Stimulated activated CD4-positive, alpha-beta T cell treated with anti-CD3 and anti-CD28 coated beads, Interleukin-4, amount 100 ng/mL, for 24 hours (primary cell): ENCODE measurements at places on chromosomes 5 and 9.
A peak's percentile ranks its signal among the peaks of the same experiment; 100 is the strongest.

GRCh38 chr5:78077369-78078068 lies 217.0 kb downstream of the AP3B1 start:
- no peak for DNase-seq

DNA sequence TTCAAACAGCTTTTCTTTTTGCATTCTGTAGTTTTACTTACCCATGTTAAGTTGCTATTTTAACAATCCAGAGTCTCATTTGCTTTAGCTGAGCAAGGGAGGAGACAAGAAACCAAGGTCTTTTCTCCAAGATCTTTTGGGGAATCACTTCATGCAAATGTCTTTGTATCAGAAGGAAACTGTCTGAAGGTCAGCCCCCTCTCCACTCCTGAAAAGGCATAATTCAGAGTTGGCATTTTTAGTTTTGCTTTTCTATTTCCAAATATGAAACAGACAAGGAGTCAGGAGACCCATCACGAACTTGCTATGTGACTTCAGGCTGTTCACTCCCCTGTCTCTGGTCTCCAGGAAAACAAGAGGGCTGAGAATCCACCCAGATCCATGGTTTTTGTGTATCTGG lies 12.3 kb upstream of the TNFSF15 start:
- no peak for DNase-seq

DNA sequence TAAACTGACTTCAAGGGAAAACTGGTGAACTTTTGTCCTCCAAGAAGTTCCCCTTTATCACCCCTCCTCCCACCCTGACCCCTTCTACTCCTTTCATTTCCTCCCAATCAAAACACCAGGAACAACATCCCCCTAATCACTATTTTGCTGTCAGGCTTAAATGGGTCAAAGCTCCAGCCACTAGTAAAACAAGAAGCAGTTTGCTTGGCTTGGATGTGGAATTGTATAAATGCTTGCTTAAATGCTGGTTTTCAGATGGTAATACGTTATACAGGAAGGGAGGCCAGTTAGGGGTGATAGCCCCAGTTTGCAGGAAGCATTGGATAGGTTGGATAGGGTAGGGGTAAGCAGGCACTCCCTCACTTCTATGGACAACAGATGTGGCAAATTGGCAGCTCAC lies 473.6 kb downstream of the AGTPBP1 start:
- DNase-seq: no peak

GRCh38 chr9:75200892-75201470 lies 112.7 kb downstream of the OSTF1 start:
- DNase-seq: peak; percentile 28

DNA sequence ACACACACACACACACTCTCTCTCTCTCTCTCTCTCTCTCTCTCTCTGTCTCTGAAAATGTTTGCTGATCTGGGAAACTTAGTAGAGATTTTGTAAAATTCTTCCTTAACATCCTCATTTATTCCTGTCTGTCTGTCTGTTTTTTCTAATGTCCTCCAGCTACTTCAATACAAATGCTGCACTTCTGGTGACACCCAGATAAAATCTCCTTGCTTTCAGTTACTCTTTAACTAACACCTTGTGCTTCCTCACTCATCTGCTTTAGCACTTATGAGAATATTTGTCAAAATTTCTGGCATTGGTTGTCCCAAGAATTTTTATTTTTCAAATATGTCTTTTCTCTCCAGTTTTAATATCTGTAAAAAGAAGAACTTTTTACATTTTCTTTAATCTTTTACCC lies 35.0 kb upstream of the ARRDC3 start:
- DNase-seq: no peak

DNA sequence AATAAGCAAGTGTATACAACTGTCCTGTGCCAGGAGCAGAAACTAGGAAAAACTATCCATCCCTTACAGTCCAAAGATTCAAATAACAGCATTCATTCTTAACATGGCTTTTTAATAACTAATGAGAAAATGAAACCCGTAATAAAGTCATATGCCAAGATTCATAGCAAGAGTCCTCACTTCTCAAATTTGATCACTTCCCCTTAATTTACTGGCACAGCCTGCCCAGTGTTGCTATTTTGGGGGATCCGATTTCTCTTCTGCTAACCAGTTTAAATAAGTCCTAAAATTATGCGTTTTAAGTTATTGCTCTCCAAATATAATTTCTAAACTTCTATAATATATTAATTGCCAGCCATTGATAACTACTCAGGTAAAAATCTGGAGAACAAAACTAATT lies 177.0 kb upstream of the PTGER4 start:
- DNase-seq: no peak

DNA sequence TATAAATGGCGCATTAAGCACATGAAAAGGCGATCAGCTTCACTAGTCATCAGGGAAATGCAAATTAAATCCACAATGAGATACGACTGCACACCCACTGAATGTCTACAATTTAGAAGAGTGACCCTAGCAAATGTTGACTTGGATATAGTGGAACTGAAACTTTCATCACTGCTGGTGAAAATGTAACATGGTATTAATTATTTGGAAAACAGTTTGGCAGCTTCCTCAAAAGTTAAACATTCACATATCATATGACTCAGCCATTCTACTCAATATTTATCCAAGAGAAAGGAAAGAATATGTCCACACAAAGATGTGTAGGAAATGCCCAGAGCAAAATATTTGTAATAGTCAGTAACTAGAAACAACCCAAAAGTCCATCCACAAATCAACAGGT lies 146.5 kb downstream of the LPAR1 start:
- DNase-seq: no peak

DNA sequence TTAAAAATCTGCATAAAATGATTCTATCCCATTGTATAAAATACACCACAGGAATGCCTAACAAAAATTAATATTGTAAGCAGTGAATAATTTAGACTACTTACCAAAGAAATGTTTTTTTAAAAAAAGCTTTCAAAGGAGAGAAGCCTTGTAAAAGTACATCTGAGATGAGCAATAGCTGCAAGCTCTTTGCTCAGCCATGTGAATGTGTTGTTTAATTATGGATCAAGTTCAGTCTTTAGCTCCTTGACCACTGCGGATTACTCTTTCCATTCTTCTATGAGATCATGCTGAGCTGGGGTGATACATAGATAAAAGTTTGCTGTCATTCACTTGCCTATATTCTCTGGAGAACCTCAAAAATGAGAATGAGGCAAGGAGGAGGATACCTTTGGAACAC lies 782.4 kb upstream of the ZNF608 start:
- no peak for DNase-seq

DNA sequence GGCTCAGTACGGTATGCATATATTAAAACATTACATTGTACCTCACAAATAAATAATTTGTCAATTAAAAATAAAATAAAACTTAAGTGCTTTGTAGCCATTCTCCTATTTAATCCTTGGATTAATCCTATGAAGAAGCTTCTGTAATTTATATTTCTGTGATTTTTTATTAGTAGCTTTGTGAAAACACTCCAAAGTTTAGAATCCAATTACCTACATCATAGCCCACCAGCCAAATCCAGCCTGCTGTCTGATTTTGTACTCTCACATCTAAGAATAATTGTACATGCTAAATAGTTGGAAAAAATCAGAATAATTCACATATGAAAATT lies 10.4 kb downstream of the MED7 start:
- no peak for DNase-seq

- no peak for DNase-seq
Observed at GRCh38 chr9:123265833-123266232, 2.6 kb downstream of the STRBP start.

GRCh38 chr5:135156337-135156714 lies 122.3 kb upstream of the PITX1 start:
- DNase-seq: no peak

DNA sequence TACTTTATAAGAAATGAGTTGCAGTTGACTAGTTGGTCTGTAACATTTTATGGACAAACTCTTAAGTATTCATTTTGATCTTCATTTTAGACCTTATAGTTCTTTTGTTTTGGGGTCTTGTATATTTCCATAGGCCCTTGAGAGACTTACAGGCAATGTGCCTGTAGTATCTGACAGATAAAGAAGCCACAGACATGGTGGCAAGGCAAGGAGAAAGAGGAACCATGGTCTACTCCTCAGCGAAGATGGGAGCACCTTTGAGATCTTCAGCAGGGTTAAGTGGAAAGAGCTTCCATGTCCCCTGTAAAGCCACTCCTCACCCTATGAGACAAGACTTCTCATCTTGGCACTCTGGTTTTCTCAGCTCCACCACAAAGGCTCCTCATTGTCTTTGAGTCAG lies 56.4 kb downstream of the SH3TC2 start:
- no peak for DNase-seq

DNA sequence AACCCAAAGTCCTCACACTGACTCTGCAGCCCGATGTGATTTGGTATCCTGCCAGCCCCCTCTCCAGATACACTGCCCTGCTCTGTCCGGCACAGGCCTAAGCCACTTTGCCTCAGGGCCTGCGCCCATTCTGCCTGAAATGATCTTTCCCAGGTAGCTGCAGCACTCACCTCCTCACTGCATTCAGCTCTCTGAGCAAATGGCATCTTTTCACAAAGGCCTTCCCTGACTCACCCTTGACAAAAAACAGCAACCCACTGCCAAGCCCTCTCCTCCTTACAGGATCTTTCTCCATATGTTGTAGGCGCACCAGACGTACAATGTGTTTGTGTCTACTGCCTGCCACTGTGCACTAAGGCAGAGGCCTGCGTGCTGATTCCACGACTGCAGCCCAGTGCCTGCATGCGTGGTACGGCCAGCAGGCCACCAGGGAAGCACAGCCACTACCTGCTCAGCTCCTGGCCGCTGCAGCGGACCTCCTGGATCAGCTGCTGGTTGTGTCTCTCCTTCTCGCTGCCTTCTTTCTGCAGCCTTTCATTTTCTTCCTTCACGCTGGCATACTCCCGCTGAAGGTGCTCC lies 171.2 kb downstream of the CDK5RAP2 start:
- DNase-seq: no peak

DNA sequence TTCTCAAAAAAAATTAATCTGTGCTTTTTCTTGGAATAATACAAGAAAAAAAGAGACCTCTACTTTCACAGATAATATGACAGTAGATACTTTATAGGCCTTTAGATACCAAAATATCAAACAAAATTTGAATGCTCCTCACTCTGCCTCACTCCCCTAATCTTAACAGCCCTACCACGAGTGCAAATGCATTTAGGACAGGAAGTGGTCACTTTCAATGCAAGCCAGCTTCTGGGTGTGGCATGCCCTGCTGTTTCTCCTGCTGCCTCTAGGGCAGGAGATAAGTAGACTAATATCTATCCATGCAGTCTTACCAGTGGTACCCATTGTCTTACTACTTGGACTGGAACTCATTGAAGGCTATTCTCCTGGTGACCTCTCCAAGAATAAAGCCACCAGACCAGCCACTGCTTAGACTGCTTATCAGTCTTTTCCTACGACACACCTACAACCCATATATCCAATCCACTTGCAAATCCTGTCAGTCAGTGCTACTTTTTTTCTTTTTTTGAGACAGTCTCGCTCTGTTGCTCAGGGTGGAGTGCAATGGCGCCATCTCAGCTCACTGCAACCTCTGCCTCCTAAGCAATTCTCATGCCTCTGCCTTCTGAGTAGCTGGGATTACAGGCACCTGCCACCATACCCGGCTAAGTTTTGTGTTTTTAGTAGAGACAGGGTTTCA lies 23.0 kb downstream of the FRRS1L start:
- peak; percentile 6 for DNase-seq

DNA sequence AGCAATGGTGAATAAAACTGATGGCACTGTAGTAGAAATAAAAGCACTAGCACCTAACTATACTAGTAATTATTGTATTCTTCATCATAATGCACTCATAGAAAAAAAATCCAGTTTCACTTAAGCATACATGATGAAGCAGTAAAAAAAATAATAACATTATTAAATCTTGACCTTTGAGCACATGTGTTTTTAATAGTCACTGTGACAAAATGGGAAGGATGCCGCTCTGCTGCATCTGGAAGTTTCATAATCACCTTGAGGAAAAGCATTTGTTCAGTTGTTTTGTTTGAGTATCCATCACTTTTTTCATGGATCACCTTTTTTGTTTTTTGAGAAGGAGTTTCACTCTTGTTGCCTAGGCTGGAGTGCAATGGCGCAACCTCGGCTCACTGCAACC lies 13.2 kb downstream of the OR2K2 start:
- no peak for DNase-seq

DNA sequence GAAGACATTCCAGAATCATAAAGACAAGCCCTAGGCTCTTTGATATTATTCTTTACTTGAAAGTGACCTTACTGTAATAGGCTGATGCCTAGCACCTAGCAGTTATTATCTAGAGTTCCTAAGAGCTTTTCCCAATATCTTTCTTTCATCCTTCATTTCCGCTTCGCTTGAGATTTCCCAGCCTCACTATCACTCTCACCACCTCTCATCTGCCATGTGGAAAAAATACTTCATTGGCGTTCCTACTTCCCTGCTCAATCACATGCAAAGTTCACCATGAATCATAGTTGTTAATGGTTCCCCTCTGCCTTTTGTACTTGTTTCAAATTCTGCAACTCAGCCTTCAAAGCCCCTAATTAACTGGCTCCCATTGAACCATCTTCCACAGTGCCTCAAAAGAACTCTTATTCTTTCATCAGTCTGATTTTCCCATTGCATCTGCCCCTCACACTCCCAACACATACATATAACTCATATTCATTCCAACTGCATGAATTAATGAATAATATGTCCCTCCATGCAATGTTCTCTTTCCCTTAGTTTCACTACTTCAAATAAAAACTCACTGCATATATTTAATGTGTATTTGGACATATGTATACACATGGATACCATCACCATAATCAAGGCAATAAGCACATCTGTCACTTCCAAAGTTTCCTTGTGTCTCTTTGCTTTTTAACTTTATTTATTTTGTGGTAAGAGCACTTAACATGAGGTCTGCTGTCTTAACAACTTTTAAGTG lies 221.6 kb downstream of the PARP8 start:
- DNase-seq: no peak

- DNase-seq: no peak
Observed at GRCh38 chr9:129777769-129778130, 24.9 kb upstream of the PTGES start.

- DNase-seq: no peak
Observed at GRCh38 chr5:154162539-154163151, 27.9 kb upstream of the GALNT10 start.

- no peak for DNase-seq
Observed at GRCh38 chr5:98604721-98605425, 168.6 kb upstream of the RGMB start.

DNA sequence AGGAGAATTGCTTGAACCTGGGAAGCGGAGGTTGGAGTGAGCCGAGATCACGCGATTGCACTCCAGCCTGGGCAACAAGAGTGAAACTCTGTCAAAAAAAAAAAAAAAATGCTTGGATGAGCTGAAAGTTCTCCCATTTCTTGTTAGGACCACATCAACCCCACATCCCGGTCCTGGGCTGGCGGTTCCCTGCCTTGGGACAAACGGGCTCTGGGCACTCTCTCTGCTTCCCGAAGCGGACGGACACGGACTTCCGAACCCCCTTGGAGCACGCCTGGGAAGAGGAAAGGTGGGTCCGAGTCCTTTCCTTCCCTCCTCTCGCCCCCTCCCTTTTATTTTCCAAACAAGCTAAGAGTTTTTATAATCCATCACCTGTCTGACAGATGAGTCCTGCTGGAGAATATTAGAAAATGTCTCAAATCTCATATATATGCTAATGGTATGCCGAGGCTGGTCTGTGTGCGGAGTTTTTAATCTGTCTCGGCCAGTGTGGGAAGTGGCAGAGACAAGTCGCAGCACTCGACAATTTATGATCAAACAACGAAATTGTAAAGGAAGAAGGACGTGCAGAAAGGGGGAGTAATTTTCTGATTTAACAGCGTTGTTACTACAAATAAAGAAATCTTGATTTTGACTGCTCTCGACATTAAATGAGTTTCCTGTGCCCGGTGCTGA lies 257.9 kb upstream of the IRX4 start:
- DNase-seq: no peak

- DNase-seq: no peak
Observed at GRCh38 chr5:1007681-1008450, 736 bp upstream of the NKD2 start.

GRCh38 chr5:112228667-112229066 lies 190.4 kb downstream of the EPB41L4A start:
- DNase-seq: no peak
